ENCODE measurements at places on chromosomes 12 and 14.
A peak's percentile ranks its signal among the peaks of the same experiment; 100 is the strongest.

DNA sequence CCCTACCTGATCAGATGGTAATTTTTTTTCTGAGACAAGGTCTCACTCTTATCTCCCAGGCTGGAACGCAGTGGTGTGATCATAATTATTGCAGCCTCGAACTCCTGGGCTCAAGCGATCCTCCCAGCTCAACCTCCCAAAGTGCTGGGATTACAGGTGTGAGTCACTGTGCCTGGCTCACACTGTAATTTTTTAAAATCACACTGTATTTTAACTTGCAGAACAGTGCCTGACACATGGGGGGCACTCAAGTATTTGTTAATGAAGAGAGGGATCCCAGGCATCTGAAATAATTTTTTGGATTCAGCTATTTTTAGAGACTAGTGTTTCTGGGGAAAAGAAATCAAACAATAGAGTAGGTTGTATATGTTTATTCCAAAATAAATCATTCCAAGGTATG is 21.7 kb downstream of the LIMA1 start:
- no peak for DNase-seq

DNA sequence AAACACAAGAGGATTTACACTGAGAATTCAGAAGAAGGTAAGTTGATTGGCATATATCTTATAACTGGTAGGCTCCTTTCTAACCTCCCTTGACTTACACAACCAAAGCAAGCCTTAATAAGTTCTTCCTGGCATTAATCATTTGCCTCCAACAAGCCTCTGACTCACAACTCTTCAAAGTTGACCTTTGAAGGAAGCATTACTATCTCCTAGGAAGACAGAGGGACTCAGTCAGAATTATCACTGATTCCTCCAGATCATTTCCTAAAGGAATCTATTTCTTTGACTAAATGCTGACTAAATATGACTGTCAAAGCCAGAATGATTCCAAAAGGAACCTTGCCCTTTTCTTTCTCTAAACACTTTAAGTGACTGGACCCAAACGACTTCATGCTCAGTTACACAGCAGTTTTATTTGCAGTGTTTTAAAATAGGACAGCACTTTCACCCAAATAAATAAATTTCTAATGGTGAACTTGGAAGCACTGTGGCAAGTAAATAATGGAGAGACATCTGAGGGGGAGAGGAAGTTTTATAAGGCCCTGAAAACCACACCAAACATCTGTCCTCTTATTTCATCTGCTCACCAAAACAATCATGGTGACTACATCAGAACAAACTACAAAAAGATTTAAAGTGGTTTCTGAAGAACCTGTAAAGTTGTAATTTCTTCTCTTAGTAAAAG is 128.2 kb downstream of the KLHL28 start:
- DNase-seq, result peak; percentile 8

GRCh38 chr12:95972832-95973456 is 23.2 kb downstream of the HAL start:
- no peak for DNase-seq

DNA sequence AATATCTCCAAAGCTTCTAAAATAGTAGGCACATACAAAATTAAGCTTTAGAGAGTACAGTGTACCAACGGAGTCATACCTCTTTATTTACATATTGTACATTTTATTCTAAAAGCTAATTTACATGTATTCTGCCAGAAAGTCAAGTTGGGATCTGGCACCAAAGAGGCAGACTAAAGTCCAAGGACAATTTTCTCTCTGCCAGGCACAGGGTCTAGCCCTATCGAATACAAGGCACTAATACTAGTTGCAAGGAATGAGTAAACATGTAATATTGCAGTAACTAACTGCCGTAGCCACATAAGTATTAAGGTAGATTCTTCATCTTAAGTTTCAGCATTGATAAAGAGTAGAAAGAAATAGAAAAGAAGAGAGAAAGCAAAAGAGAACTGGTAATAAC is 93.9 kb downstream of the RPS6KA5 start:
- DNase-seq, result no peak

GRCh38 chr14:29896354-29896821 is 31.3 kb downstream of the PRKD1 start:
- no peak for DNase-seq

All from cardiac fibroblast (primary cell).